ENCODE measurements at places on chromosomes 1 and 21.

DNA sequence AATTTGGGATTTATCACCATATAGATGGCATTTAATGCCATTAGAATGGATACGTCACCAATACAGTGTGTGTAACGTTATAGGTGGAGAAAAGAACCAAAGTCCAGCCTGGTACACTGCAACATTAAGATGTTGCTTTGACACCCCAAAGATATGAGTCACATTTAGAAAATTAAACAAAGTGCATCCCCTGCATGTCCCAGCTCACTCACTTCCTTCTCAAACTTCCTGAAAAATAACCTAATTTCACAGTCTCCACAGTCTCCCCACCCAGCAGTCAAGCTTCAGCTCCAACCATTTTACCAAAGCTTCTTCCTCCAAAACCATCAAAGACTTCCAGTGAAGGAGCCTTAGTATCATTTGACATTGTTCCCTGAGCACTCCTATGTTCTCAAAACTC is 111.9 kb downstream of the OMA1 start:
- DNase-seq: peak; percentile 30

DNA sequence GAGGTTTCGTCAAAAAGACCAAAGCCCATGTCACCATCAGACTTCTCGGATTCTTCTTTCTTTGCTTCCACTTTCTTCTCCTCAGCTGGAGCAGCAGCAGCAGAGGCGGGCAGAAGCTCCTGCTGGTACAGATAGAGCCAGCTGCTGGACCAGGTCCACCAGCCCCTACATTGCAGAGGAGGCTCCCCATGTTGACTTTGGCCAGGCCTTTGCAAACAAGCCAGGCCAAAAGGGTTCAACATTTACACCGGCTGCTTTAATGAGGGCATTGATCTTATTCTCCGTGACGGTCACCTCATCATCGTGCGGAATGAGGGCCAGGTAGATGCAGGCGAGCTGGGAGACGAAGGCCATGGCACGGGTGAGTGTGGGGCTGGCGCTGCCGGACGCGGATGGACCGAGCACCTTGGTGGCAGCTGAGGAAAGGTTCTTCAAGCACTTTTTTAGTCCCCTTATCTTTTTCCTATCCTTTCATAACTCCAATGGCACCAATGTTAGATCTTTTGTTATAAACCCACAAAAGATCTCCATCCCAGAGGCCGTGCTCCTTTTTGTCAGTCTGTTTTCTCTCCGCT is 358.5 kb downstream of the RGS7 start:
- no peak for DNase-seq

- peak; percentile 30 for DNase-seq
Measured at GRCh38 chr1:119611701-119612113, 36.4 kb downstream of the ZNF697 start.

GRCh38 chr1:244369256-244370057 is 82.3 kb downstream of the ADSS2 start:
- DNase-seq: no peak

DNA sequence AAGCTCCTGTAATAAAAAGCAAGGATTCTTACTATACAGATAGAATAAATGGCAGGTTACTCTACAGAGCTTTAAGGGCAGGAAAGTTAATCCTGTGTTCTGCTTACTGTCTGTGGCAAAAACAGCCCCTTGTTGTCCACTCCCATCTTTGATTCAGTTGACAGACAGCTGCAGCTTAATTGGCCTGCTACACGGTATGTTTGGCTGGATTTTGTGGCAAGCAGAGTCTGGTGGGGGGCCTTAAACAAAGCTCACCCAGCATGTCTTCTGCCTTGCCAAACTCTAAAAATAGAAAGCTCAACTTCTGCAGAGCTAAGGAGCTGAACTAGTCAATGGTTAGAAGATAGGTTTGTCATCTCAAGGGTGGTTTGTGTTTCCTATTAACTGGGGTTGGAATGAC is 407.2 kb downstream of the HLX start:
- DNase-seq: peak; percentile 2

All from fibroblast of skin of right biceps (primary cell).